Inflammatory macrophage treated with lipopolysaccharide for 1 hour (primary cell): ENCODE measurements at places on chromosomes 5 and 9.

DNA sequence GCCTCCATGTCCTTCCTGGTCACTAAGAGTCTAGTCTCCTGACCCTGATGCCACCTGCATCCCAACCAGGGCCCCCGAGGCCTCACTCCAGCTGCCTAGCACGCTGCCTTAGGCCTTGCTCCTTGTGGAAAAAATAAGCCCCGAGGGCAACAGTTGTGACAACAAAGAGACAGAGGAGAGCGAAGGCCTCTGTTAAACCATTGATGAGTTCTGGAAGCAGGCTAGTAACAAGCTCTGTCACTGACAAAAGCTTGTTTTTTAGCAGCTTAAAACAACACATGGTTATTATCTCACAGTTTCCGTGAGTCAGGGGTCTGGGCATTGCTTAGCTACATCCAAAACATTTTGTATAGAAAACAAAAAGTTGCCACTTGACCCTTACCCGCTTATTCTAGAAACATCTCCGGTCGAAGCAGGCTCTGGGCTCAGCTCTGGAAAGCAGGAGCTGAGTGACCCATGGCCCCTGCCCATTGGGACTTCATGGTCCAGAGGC lies 48.2 kb upstream of the TBC1D2 start:
- DNase-seq: no peak

DNA sequence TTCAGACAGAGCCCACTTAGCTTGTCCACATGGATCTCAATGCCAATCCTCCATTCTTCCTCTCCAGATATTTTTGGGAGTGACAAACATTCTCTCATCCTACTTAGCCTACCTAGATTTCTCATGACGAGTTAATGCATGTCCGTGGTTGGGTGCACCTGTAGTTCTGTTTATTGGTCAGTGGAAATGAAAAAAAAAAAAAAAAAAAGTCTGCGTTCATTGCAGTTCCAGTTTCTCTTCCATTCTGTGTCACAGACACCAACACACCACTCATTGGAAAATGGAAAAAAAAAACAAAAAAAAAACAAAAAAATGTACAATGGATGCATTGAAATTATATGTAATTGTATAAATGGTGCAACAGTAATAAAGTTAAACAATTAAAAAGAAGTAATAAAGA lies 59.0 kb downstream of the BASP1 start:
- DNase-seq: no peak

- no peak for DNase-seq
Observed at GRCh38 chr5:120516805-120517204, 52.7 kb downstream of the PRR16 start.

- DNase-seq: no peak
Observed at GRCh38 chr9:94799578-94800264, 73.2 kb downstream of the AOPEP start.

GRCh38 chr5:124153588-124153987 lies 592.9 kb downstream of the ZNF608 start:
- DNase-seq: no peak

DNA sequence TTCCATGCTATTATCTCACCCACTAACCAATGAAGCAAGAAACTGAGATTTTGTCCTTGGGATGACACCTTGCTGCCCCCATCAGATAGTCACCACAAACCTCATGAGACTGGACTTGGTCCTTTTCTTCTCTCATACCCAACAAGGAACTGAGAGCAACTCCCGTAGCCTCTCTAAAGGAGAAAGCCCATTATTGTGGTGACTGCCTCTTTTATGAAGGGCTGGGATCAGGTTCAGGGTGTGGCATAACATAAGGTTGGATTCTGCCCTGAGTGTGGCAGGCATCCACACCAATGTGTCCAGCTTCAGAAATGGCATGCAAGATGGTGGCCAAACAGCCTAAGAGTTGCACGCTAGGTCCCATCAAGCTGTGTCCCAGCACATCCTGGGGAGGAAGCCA lies 1.3 kb upstream of the ACTL7A start:
- DNase-seq: no peak

GRCh38 chr9:75699017-75699416 lies 191.5 kb upstream of the PCSK5 start:
- no peak for DNase-seq

GRCh38 chr5:136992796-136993489 lies 506.2 kb downstream of the SPOCK1 start:
- DNase-seq: no peak

DNA sequence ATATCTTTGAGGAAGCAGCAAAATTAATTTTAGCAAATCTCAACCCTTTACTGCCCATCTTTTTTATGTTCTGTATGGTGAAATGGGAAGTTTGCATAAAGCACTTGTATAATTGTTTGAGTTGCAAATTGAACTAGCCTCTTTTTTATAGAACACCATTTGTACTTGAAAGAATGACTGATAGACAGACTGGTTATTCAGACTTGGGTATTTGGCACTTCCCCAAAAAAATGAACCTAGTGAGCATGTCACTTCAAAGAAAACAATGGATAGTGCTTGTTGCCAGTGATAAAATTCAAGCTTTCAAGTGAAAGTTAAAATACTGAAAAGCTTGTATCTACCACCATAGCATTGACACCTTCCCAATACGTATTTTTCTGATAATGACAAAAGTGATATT lies 115.8 kb downstream of the ERCC6L2 start:
- no peak for DNase-seq

DNA sequence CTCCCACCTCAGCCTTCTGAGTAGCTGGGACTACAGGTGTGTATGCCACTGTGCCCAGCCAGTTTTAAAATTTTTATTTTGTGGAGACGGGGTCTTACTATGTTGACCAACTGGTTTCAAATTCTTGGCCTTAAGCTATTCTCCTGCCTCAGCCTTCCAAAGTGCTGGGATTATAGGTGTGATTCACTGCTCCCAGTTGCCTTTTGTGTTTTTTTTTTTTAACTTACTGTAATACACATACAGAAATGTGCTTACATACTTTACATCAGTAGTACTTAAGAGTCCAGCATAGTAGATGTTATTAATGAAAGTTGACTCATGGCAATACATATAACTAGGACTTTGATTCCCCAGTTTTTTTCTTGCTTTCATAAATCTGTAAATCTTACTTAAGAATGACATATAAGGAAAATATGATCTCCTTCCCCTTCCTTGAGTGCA lies 4.7 kb downstream of the MAN2A1 start:
- no peak for DNase-seq

DNA sequence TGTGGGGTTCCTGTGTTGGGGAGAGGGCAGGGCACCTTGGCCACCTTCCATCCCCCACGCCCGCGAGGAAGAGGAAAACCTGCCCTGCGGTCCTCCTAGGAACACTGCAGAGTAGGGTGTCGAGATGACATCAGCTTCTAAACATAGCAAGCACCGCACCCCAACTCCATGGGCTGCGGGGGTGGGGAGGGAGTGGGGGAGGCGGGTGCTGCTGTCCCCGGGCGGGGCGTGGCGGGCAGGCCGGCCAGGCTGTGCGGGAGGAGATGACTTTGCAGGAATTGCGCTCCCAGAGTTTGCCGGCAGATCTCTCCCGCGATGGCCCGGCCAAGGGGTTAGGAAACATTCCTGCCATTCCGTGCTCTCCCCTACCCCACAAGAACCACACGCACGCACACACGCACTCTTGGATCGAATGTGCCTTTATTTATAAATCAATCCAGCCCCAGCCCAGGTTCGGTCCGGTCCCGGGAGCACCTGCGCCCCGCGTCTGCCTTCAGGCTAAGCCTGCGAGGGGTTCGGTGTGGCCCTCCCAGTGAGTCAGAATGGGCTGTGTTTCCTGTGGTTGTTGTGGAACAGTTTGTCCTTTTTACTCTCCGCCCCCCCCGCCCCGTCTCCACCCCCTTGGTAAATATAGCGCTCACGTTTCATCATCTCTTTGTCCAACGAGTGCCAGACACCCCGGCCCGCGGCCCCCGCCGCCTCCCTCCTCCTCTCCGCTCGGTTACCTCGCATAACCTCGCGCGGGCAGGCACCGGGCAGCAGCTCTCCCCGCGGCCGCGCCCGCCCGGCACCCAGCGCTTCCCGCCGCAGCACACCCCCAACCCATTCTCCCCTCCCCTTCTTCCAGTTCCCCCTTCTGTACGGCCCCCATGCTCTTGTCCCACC lies 5.3 kb upstream of the KLF9 start:
- peak; percentile 88 for DNase-seq

- DNase-seq: no peak
Observed at GRCh38 chr5:177453852-177454396, 7.3 kb downstream of the PRR7 start.

DNA sequence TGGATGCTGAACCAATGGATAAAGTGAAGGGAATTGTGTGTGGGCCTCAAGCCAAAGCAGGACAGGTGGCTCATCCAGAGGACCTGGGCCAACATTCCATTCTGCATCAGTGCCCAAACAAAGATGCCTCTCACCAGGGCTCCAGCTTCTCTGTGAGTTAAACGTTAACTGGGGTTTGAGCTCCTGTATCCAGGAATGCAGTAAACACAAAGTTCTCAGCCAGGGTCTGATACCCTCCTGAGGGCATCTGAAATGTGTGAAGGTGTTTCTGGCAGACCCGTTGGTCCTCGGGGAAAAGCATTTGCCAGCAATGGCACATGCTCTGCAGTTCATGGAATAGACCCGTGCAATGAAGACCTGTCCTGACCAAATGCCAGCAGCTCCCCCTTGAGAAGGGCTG lies 33.9 kb upstream of the AOPEP start:
- no peak for DNase-seq

- DNase-seq: no peak
Observed at GRCh38 chr5:99000221-99000620, 71.4 kb upstream of the CHD1 start.
